ENCODE measurements at places on chromosomes 4 and X.

DNA sequence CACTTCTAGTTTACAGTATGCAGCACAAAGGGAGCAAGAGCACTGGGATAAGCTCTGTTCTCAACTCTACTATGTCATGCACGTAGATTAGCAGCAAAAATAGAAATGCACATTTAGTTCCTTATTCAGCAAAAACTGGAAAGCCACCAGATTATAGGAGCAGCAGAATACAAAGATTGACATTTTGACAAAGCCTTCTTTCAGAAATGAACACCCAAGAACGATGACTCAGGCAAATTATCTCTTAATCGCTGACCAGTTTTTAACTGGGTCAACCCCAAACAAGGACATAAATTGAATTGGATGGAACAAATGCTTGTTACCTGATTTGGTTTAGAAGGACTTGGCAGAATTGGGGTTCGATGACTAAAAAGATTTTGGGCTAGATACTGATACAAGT is 775.3 kb upstream of the HS3ST1 start:
- DNase-seq: no peak

GRCh38 chr4:161949946-161950725 is 213.7 kb downstream of the FSTL5 start:
- no peak for DNase-seq

DNA sequence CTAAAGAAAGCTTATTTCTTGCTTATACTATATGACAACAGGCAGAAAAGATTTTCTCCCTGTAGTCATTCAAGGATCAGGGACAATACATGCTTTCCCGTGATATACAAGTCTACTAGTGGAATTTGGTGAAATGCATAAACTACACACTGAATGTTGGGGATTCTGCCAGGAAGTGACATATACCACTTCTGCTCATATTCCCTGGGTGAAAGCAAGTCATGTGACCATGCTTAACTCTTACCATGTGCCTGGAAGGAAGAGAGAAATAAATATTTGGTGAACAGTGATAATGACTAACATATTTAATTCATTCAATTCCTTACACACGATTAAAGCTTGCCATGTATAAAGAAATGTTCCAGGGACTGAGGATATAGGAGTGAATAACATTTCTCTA is 534.6 kb downstream of the PPARGC1A start:
- no peak for DNase-seq

DNA sequence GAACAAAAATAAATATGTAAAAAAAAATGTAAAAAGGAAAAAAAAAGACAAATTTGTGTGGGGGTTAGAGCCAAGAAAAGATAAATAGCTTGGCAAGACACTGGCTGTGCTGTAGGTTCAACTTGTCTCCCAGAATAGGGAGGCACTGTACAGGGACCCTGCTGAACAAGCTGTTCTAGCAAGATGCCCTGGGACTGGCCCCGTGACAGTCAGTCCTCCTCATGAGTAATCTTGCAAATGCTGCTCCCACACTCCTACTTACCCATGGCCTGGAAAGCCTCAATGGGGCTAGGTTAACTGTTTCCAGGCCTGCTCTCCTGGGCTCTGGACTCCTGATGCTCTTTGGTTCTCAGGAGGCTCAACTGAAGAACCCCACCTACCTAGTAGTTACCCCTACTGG is 106.8 kb downstream of the ATG4A start:
- DNase-seq: no peak

GRCh38 chrX:78614264-78614663 is 44.9 kb downstream of the RTL3 start:
- DNase-seq: no peak

GRCh38 chr4:183342541-183343533 is 20.6 kb upstream of the CLDN24 start:
- DNase-seq: no peak

DNA sequence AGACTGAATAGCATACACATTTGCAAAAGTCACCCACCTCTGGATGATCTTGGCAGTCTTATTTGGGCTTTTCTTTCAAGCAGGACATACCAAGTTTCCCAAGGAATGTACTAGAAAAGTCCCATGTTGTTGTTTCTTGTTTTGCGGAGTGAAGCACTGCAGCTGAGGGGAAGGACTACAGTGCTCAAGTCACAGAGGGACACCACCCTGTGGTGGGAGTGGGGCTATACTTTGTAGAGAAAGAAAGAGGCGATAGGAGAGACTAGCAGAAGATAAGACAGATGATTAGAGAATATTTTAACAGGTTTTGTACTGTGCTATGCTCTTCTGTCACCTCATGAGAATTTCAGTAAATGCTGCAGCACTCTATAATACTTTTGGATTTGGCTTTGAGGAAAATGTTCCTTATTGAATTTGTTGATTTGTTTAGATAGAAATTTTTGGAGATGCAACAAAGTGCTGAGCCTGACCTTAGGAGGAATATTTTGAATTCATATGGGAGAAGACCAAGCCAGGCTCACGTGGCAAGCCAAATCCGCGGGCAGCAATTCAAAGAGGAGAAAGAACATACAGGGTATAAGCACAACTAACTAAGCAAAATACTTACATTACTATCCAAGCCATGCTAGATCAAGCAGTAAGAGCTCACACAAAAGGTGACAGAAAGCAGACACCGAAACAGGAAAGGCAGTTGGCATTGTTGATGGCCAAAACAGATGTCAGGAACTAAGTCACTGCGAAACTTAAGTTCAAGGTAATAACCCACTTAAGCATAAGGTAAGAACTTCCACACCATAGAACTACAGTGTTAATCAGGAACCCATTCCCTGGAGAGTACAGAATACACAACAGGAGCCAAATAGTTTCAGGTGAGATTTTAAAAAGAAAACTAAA is 280.3 kb upstream of the INTU start:
- DNase-seq: no peak

GRCh38 chr4:120447774-120448173 is 381.1 kb upstream of the MAD2L1 start:
- no peak for DNase-seq

All from activated naive CD4-positive, alpha-beta T cell treated with Interleukin-2 at 50 U/mL for 16 hours (primary cell).